ENCODE measurements at places on chromosomes 5 and 9. TPM values are rescaled to one million over a fixed set of nuclear protein-coding genes. Genes with fewer than 3 reads are reported as not detected.
A peak's percentile ranks its signal among the peaks of the same experiment; 100 is the strongest.

PCDHAC2 gene
- total RNA-seq, result 47.8 TPM

DNA sequence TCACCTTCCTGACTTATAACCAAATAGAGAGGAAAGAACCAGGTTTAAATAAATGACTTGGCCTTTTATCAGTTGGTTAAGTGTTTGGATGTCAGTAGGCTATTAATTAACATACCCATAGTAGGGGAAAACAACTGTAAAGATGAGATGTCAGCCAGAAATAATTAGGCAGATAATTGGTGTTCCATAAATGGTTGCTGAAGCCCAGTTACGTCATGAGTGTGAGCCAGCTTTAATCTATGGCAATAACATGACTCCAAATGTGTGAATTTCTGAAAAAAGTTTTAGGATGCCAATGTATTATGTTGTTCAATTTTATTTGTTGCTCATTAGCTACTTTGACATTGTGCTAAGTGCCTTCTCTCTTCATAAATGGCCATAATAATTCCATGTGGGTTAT, 180.5 kb downstream of the FBXL7 start:
- DNase-seq, result no peak

- peak; percentile 23 for DNase-seq
Observed at GRCh38 chr5:134464988-134465815, 53.5 kb upstream of the CDKN2AIPNL start.

DNA sequence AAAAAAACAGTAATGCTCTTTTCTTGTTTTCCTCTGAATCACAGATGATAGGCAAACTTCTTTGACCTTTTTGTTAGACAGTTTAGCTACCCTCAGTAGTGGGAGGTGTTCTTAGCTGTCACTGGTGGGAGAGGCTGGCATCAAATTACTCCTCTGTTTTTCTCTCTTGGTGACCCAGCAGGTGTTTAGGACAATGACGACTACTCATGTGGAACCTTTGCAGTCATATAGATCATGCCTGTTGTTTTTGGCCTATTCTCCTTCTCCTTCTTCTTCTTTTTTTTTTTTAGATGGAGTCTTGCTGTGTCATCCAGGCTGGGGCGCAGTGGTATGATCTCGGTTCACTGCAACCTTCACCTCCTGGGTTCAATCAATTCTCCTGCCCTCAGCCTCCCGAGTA, 15.4 kb upstream of the NPR2 start:
- no peak for DNase-seq

- DNase-seq, result peak; percentile 47
Observed at GRCh38 chr5:14097998-14098471, 45.1 kb upstream of the TRIO start.

KCNN2 gene
- 44.9 TPM for total RNA-seq

DNA sequence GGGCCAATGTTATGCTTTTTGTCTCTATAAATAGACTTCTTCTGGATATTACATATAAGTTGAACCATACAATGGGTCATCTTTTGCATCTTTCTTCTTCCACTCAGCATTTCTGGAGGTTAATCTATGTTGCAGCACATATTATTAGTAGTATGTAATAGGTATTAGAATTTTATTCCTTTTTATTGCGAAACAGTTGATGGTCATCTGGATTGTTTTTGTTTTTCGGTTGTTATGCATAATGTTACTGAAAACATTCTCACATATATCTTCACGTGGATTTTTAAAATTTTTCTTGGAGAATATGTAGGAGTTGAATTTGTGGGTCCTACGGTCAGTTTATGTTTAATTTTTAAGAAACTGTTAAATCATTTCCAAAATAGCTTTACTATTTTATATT, 466.8 kb downstream of the SLCO4C1 start:
- DNase-seq, result no peak

- DNase-seq, result no peak
Observed at GRCh38 chr9:92820964-92821363, 56.3 kb upstream of the BICD2 start.

GRCh38 chr5:9339206-9339818, 206.6 kb downstream of the SEMA5A start:
- no peak for DNase-seq
